Stomach (tissue), 19 donors: ENCODE measurements at places on chromosomes 11 and 22. TPM values are rescaled to one million over a fixed set of nuclear protein-coding genes. Genes with fewer than 3 reads are reported as not detected.
A peak's percentile ranks its signal among the peaks of the same experiment; 100 is the strongest.

The RHBDD3 gene
- 45.1 TPM for total RNA-seq

DNA sequence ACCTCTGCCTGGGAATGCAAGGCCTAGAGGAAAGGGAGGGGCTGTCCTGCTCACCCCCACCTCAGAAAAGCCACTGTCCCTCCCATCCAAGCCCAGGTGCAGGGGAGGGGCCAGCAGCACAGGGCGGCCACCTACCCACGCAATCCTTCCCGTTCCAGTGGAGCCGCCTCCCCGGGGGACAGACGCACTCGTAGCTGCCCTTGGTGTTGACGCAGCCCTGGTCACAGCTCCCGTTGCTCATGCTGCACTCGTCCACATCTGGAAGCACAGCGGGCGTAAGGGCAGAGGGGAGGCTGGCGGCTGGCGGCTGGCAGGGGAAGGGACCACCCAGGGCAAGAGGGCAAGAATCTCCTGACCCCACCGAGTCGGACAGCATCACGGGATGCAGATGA is 40.3 kb upstream of the TTLL12 start:
- no peaks in the 10 kb centered on the region for H3K27me3 ChIP-seq
- no peaks in the 10 kb centered on the region for H3K36me3 ChIP-seq
- no peak for DNase-seq
- H3K4me3 ChIP-seq: no peak overlapping the region

The MOV10L1 gene
- total RNA-seq: 2.0 TPM

DNA sequence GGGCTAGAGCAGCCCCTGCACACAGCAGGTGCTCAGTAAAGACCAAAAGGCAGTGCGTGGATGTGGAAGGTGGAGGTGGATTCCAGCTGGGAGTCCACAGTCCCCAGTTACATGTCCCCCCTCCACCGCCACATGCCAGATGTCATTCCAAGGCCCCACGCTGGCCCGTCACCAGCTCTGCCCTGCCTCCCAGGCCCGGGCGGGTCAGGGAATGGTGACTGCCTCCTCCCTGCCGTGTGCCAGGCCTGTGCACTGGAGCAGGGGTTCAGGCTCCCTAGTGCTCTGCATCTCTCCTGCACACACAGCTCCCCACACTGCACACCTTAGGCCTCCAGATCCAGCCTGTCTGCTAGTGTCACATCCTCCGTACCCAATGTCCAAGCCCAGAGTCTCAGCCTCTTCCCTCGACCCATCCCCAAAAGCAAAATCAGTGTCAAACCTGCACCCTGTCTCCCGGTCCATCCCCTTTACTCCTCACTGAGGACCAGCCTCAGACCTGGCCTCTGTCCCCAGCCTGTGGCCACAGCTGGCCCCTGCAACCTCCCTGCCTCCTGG is 40.2 kb upstream of the PRODH start:
- H3K36me3 ChIP-seq: no peaks in the 10 kb centered on the region
- H3K27me3 ChIP-seq: peaks cover 4% of the 10 kb centered on the region
- DNase-seq: no peak
- H3K27ac ChIP-seq: no peak overlapping the region
- no peak overlapping the region for H3K4me3 ChIP-seq
- H3K4me1 ChIP-seq: no peaks in the 10 kb centered on the region

DNA sequence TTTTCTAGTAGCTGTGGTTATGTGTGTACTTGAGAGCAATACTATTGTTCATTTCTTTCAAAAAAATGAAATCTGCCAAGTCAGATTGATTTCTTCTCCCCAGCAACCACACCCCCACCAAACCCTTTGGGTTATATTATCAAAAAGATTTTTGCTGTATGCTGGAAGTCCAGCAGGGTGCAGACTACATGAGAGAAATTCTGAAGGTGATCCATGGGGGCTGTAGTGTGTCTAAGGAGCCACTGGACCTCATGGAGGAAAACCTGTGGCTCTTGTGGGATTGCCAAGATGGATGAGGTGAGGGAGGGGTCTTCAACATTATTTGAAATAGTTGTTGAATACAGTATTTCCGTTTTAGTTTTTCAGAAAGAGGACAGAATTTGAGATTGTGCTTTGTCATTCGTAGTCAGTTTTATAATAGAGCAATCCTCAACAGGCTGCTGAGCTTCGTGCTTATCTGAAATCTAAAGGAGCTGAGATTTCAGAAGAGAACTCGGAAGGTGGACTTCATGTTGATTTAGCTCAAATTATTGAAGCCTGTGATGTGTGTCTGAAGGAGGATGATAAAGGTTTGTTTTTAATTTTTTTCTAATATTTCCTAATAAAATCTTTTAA is 3.1 kb downstream of the EIF3M start:
- peaks cover 40% of the 10 kb centered on the region for H3K36me3 ChIP-seq
- no peaks in the 10 kb centered on the region for H3K27me3 ChIP-seq
- DNase-seq: no peak

The MRGPRX3 gene
- total RNA-seq: not detected

DNA sequence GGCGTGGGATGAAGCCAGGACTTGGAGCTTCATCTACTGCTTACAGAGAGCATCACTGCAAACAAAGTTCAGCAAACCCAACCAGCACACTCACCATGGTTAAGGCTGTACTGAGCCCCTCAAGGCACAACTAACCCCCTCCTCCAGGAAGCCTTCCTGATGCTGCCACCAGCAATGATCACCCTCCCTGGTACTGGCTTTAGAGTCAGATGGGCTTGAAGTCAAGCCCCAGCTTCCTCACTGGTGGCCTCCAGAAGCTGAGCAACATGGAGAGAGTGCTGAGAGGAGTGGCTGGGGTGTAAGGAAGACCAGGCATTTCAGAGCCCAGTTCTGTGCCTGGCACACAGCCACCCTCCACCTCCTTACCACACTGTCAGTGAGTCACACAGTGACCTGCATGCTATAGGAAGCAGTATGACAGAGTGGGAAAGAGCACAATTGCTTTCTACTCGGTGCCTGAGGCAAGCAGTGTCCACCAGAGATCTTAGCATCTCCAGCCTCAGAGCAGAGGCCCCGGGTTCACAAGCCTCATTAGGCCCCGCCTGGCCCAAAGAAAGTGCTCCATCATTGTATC is 24.7 kb upstream of the BAIAP2L2 start:
- no peak for DNase-seq
- H3K4me3 ChIP-seq: no peak overlapping the region
- H3K27me3 ChIP-seq: no peaks in the 10 kb centered on the region

GRCh38 chr22:23608583-23608982 is 23.5 kb downstream of the DRICH1 start:
- no peak overlapping the region for H3K4me3 ChIP-seq
- H3K27me3 ChIP-seq: no peaks in the 10 kb centered on the region
- H3K4me1 ChIP-seq: no peaks in the 10 kb centered on the region
- peak; percentile 50 for DNase-seq
- no peak overlapping the region for H3K27ac ChIP-seq

DNA sequence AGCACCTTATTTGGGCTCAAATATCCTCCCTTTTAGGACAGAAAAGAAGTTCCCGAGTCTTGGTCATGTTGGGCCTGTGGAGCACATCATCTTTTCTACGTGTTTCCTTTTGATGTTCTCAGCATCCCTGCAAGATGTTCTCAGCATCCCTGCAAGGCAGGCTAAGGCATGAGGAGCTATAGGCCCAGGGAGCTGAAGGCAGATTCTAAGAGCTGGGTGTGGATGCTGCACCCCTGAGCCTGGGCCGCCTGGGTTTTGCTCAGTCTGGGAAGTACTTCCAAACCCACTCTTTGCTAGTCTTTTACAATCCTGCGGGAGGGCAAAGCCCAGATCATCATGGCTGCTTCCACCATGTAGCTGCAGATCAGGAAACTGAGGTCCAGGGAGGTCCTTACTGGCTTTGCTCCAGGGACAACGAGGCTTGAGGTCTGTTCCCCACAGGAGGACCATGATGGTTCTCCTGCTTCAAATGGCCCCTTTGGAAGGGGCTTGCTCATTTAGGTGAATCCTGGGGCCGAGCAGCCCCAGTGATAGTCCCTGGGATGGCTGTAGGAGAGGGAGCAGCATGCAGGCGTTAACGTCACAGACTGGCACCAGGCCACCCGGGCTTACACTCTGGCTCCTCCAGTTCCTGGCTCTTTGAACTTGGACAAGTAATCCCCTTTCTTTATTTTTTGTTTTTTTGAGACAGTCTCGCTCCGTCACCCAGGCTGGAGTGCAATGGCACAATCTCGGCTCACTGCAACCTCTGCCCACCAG is 10.6 kb downstream of the LRRC75B start:
- DNase-seq: peak; percentile 52
- H3K4me1 ChIP-seq: peaks cover 44% of the 10 kb centered on the region
- H3K27me3 ChIP-seq: no peaks in the 10 kb centered on the region
- no peak overlapping the region for H3K27ac ChIP-seq

The UBQLNL gene
- not detected for total RNA-seq

DNA sequence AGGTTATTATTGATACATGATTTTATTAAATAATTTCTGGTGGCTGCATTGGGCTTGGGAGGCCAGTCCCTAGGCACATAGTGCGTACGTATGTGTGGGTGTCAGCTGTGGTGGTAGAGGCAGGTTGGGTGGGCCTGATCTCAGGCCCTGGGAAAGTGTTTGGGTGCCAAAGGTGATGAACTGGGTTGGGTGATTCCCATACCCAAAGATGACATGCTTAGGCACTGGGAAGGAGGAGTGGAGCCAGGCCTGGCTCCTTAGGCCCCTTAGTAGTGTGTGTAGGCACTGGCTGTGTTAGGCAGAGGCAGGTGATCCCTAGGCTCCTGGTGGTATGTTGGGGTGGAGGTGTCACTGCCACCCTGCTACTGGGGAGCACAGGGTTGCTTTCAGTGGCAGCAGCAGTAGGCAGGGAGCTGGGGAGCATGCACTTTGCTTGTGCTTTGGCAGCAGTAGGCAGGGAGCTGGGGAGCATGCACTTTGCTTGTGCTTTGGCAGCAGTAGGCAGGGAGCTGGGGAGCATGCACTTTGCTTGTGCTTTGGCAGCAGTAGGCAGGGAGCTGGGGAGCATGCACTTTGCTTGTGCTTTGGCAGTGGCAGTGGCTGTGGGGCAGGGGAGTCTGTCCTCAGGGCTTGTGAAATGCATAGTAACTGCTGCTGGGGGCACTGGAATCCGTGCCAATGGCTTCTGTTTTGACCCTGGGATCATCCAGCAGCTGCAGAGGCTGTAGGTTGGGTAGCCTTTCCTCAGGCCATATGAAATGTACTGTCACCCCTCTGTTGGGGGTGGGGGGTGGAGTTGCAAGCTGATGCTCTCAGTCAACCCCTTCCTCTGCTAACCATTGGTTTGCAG is 84.4 kb downstream of the RRM1 start:
- no peaks in the 10 kb centered on the region for H3K4me1 ChIP-seq
- H3K27me3 ChIP-seq: no peaks in the 10 kb centered on the region
- no peak overlapping the region for H3K27ac ChIP-seq
- H3K4me3 ChIP-seq: no peak overlapping the region
- H3K36me3 ChIP-seq: no peaks in the 10 kb centered on the region
- DNase-seq: no peak

- peaks cover 15% of the 10 kb centered on the region for H3K4me1 ChIP-seq
- no peak overlapping the region for H3K4me3 ChIP-seq
- H3K27me3 ChIP-seq: no peaks in the 10 kb centered on the region
- H3K36me3 ChIP-seq: no peaks in the 10 kb centered on the region
- peak overlapping the region; percentile 69 for H3K27ac ChIP-seq
- no peak for DNase-seq
Observed at GRCh38 chr11:121740902-121741301, 288.1 kb upstream of the SORL1-AS1 start.

GRCh38 chr22:27677905-27678458 is 123.6 kb downstream of the MN1 start:
- no peak overlapping the region for H3K27ac ChIP-seq
- no peak overlapping the region for H3K4me3 ChIP-seq
- no peaks in the 10 kb centered on the region for H3K27me3 ChIP-seq
- no peaks in the 10 kb centered on the region for H3K36me3 ChIP-seq

The RAB1B gene
- total RNA-seq: 93.6 TPM

The PATE4 gene
- total RNA-seq: not detected

DNA sequence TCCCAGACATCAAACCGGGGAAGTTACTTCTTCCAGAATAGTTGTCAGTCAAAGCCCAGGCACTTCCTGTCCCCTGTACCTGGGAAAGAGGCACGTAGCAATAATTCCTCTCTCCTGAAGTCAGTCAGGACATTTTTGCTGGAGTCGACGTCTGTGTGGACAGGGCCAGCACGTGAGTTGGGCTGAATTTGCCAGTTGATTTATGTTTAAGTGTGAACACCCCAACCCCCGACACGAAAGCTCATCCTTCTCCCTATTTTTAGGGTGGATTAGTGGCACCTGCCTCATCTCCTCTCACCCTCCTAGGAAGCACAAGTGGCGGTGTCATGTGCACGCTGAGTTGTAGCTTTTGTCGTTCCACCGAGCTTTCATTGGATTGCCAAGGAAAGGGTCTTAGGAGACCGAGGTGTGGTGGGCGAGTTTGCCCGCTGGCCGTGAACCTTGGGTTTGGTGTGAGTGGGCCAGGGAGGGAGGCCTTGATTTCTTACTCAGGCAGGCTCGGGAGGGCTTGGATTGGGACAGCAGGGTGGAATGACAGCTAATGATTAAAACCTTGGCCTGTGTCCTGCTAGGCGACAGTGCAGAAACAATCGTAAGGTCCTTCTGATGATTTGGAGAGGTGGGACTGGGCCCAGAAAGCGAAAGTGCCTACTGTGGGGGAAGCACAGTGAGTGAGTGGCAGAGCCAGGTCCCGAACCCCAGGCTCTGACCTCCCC is 87.0 kb upstream of the CRYBB3 start:
- H3K36me3 ChIP-seq: peaks cover 7% of the 10 kb centered on the region
- H3K27ac ChIP-seq: peak overlapping the region; percentile 86
- H3K4me1 ChIP-seq: peaks cover 52% of the 10 kb centered on the region
- peaks cover 21% of the 10 kb centered on the region for H3K27me3 ChIP-seq

DNA sequence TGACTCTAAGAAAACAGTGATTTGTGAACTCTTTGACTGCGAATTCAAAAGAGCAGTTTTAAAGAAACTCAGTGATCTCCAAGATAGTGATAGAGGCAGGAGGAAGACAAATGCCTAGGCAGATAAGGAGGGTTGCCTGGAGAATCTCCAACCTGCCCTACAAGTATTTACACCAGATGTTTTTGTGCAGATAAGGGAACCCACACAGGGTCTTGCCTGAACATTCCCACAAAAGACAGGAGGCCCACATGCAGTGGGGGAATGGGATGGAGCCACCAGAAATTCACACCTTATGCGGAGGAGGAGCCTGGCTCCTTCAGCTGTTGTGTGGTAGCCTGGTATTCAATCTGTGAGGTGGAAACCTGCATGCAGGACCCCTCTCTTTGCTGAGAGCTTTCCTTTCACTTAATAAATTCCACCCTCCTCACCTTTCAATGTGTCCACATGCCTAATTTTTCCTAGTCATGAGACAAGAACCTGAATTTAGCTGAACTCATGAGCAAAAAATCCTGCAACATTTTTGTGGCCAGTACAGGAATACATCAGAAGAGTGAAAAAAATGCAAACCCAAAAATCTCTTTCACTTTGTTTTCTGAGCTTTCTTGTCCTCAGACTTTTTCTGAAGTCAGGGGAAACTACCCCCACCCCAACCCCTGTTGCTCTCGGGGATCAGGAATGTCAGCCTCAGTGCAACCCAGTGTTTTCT is 8.1 kb upstream of the GLYAT start:
- H3K36me3 ChIP-seq: no peaks in the 10 kb centered on the region
- H3K4me1 ChIP-seq: no peaks in the 10 kb centered on the region
- no peak overlapping the region for H3K27ac ChIP-seq
- no peak overlapping the region for H3K4me3 ChIP-seq
- DNase-seq: no peak

GRCh38 chr11:818396-819128 is at the start of gene PNPLA2:
PNPLA2 (plus strand) TSS chr11:818914; CDS start chr11:819719, 805 bp downstream.
- no peaks in the 10 kb centered on the region for H3K27me3 ChIP-seq
- H3K27ac ChIP-seq: peak within 1 kb of the TSS; percentile 96
- peak within 1 kb of the TSS; percentile 72 for H3K4me3 ChIP-seq
